Fibroblast of lung (primary cell): ENCODE measurements at places on chromosomes 3 and 15. TPM values are rescaled to one million over a fixed set of nuclear protein-coding genes. Genes with fewer than 3 reads are reported as not detected.

Gene PRICKLE2
- total RNA-seq, result 25.9 and 29.4 TPM in 2 replicates

Gene LMAN1L
- total RNA-seq, result not detected in 2 replicates

Gene GREM1
- total RNA-seq, result 113 and 364 TPM in 2 replicates

Gene SUSD5
- 0.51 and 2.3 TPM in 2 replicates for total RNA-seq

Gene SLC28A1
- not detected in 2 replicates for total RNA-seq

Gene OXTR
- 0.26 and 3.6 TPM in 2 replicates for total RNA-seq

Gene IL20RB
- total RNA-seq, result 0.51 and 3.0 TPM in 2 replicates

Gene NEK4
- total RNA-seq, result 21.3 and 24.9 TPM in 2 replicates

Gene ANKRD34C
- not detected in 2 replicates for total RNA-seq

Gene ARRDC4
- 24.7 and 39.8 TPM in 2 replicates for total RNA-seq

Gene PLA1A
- under 0.01 and 0.26 TPM in 2 replicates for total RNA-seq

Gene SLC12A1
- total RNA-seq, result not detected in 2 replicates

Gene CNTN4
- total RNA-seq, result 0.17 and 0.51 TPM in 2 replicates

Gene HDAC11
- total RNA-seq, result 17.7 and 23.1 TPM in 2 replicates

Gene DHX36
- 39.8 and 55.2 TPM in 2 replicates for total RNA-seq

Gene CLDN18
- total RNA-seq, result not detected in 2 replicates

Gene GOLGA8N
- total RNA-seq, result 3.6 TPM in 2 replicates

Gene HACD2
- total RNA-seq, result 19.5 and 22.0 TPM in 2 replicates

Gene SAMMSON
- total RNA-seq, result under 0.01 TPM in 2 replicates
